ENCODE measurements at places on chromosomes 2 and 18.

GRCh38 chr2:38818565-38818964 lies 40.6 kb downstream of the GEMIN6 start:
- no peak overlapping the region for H3K4me3 ChIP-seq
- H3K27me3 ChIP-seq = no peaks in the 10 kb centered on the region
- H3K4me1 ChIP-seq = no peaks in the 10 kb centered on the region
- no peak for DNase-seq

DNA sequence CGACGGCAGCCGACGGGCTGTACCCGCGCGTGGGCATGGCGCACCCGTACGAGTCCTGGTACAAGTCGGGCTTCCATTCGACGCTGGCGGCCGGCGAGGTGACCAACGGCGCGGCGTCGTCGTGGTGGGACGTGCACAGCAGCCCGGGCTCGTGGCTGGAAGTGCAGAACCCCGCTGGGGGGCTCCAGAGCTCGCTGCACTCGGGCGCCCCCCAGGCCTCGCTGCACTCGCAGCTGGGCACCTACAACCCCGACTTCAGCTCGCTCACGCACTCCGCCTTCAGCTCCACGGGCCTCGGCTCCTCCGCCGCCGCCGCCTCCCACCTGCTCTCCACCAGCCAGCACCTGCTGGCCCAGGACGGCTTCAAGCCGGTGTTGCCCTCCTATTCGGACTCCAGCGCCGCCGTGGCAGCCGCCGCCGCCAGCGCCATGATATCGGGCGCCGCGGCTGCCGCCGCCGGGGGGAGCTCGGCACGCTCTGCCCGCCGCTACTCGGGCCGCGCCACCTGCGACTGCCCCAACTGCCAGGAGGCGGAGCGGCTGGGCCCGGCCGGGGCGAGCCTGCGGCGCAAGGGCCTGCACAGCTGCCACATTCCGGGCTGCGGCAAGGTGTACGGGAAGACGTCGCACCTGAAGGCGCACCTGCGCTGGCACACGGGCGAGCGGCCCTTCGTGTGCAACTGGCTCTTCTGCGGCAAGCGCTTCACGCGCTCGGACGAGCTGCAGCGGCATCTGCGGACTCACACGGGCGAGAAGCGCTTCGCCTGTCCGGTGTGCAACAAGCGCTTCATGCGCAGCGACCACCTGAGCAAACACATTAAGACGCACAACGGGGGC lies 2.0 kb downstream of the SP9 start:
- peaks cover 5% of the 10 kb centered on the region for H3K36me3 ChIP-seq
- H3K27me3 ChIP-seq = peaks cover 73% of the 10 kb centered on the region
- peaks cover 48% of the 10 kb centered on the region for H3K4me1 ChIP-seq

DNA sequence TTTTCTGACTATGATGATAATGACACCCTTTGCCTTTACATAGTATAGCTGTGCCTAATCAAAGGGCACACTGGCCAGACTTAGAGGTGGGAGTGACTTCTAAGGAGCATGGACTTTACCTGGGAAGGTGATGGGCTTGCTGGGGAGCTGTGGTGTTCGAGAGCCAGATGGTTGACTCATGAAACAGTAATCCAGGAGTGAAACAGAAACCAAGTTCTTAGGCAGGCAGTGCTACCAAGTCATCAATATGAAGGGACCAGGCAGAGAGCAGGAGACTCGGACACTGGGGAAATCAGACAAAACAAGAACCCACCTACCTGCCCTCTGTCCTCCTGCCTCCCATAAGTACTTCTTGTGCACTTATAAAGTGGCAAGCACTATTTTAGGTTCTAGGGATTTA lies 430.4 kb downstream of the DLGAP1 start:
- H3K36me3 ChIP-seq = no peaks in the 10 kb centered on the region
- no peak overlapping the region for H3K4me3 ChIP-seq
- H3K27me3 ChIP-seq = no peaks in the 10 kb centered on the region
- no peak for DNase-seq

DNA sequence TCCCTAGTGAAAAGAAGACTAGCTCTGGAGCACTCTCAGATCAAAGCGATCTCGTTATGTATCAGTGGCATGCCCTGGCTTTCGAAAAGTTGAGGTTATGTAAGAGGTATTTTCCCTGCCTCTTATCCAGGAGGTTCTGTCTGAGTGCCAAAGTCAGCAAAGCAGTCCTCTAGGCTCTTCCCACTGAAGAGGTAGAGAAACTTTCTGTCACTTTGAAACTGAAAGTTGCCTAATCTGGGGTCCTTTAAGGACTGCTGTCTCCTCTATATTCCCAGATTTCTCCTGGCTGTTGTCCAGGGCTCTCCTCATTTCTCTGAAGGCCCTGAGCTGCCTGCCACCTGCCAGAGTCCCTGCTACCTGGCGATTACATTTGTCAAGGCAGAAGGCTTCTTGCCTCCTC lies 96.3 kb downstream of the B3GNT2 start:
- H3K4me1 ChIP-seq = peaks cover 29% of the 10 kb centered on the region
- H3K4me3 ChIP-seq = no peak overlapping the region
- no peaks in the 10 kb centered on the region for H3K27me3 ChIP-seq
- H3K27ac ChIP-seq = no peak overlapping the region
- DNase-seq = no peak

DNA sequence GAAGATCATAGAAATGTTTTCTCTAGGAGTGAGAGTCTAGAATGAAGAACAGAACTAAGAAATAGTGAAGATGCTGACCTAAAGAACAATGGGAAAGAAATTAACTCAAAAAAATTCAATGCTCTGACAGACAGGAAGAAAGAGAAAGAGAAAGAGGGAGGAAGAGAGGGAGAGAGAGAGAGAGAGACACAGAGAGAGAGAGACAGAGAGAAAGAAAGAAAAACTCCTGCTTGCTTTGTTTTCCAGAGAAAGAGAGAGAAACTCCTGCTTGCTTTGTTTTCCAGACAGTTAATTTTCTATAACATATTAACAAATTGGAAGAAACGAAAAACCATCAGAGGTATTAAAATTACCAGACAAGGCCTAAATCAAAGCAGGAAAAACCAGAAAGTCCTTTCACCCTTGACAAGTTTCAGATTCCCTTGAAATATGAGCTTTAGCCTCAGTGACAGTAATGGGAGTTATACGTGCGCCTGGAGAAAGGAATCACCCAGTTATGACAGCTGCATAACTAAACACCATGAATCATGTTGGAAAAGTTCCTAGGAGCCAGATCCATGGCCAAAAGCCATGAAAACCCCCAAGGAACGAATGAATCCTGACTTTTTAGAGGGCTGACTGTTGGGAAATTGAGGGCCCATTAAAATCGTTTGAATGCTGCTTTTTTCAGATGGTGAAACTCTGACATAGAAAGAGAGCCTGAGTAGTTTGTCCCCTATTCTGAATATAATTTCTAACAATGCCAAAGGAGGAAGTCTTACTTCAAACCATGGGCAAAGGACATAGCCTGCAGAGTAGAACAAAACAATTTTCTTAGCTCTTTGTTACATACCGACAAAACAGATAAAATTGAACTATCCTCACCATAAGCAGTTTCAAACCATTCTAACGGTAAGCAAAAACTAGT lies 228.6 kb upstream of the CHST9 start:
- no peaks in the 10 kb centered on the region for H3K36me3 ChIP-seq
- H3K4me1 ChIP-seq = no peaks in the 10 kb centered on the region
- no peaks in the 10 kb centered on the region for H3K27me3 ChIP-seq
- H3K27ac ChIP-seq = no peak overlapping the region
- no peak for DNase-seq

Measured in activated CD8-positive, alpha-beta T cell treated with anti-CD3 and anti-CD28 coated beads, Interleukin-2, amount 10 ng/mL, durations not matched to agents 7 days and 5 days (primary cell).